RWPE2 (cell line): ENCODE measurements at places on chromosomes 7 and 10.

DNA sequence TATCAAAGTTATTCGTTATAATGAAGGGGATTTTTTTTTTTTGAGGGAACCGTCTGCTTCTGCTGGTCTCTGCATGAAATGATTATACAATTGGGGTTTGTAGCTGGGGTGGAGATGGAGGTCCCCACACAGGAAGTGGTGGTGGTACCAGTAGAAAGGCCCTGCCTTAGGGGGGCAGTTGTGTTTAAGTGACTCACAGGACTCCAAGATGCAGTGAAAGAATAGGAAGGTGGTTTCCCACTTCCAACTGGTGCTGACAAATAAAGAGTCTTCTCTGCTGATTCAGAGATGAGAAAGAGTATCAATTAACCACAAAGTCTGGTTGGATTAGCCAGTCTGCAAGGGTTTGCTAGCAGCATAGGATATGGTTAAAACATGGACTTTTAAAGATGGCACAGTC lies 376.0 kb downstream of the SORCS3 start:
- DNase-seq, result no peak

DNA sequence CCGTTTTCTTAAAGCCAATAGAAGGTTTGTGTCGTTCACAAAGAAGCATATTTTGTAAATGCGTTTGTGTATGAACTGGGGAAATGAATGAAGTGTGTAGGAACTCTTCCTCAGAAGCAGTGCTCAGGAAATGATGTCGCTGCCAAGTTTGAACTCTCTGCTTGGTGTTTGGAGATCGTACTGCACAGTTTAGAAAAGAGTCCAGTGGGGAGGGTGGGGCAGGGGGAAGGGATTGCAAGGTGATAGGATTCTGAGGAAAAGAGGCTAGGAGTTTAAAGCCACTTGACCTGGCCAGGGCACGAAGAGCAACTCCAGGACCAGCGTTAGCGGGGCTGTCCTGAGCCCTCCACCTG lies 122.2 kb downstream of the CUBN start:
- no peak for DNase-seq

GRCh38 chr7:143043391-143043790 lies 8.8 kb upstream of the OR6V1 start:
- DNase-seq, result no peak

DNA sequence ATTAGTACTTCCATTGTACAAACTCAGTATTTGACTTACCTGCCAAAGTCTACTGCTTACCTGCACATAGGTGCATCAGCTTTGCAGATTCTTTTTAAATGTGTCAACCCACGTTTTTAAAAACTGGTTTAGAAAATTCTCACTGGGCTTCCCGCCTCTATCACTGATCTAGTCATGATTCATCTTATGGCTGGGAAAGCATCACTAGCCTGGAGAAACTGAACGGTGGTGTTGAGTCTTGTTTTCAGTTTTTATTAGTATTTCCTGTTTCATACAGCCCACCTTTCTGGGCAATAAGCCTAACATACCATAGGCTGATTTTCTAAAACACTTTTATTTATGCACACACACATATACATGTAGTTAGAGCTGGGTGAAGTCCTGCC lies 19.7 kb downstream of the DOCK1 start:
- DNase-seq, result no peak

GRCh38 chr10:95277201-95277570 lies 13.6 kb downstream of the PDLIM1 start:
- DNase-seq, result no peak

- no peak for DNase-seq
These were observed 3.4 kb upstream of the PRKCQ start for GRCh38 chr10:6583447-6583846.

DNA sequence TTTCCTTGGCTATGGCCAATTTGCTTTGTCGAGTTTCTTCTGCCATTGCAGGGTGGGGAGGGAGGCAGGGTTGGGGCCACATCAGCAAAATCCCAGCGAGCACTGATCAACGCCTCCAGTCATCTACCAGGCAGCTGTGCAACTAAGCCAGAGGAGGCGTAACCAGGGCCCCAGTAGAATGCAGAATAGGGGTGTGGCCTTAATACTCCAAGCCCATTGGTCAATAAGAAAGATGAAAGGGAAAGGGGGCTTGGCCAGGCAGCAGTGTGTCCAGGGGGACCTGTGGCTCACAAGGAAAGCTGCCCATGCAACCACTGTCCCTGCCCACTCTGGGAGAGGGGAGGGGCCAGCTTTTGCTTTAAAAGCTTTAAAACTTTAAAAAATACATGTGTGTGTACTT lies 21.5 kb upstream of the GGCT start:
- DNase-seq, result no peak

DNA sequence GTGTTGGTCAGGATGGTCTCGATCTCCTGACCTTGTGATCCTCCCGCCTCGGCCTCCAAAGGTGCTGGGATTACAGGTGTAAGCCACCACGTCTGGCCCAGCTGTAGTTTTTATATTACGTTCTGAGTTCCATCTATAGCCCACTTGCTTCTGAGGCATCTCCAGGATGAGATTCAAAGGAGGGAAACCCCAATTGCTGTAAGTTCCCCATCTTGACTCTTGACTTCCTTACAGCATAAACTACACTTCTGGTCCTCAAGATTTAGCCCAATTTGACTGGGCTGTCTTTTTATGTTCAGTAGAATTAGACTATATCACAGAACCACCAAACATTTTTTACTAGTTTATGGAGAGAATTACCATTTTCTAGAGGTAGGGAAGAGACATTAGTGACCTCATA lies 44.3 kb downstream of the CCM2 start:
- no peak for DNase-seq

DNA sequence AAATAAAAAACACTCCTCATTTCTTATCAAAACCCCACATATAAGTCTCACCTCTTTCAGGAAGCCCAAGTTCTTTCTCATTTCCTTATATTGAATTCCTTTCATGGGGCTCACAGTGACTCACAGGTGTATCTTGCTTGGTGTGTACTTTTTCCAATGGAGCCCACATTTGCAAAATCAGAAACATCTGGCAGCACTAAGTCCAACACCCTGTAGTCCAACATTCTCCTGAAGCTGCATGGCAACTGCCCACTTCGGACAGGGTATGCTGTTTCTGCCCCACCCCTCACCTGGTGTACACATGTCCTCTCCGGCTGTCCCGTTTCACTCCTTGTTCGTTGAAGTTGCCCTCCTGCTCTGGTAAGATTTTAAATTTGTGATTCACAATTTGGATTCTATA lies 544.1 kb downstream of the SORCS3 start:
- no peak for DNase-seq

DNA sequence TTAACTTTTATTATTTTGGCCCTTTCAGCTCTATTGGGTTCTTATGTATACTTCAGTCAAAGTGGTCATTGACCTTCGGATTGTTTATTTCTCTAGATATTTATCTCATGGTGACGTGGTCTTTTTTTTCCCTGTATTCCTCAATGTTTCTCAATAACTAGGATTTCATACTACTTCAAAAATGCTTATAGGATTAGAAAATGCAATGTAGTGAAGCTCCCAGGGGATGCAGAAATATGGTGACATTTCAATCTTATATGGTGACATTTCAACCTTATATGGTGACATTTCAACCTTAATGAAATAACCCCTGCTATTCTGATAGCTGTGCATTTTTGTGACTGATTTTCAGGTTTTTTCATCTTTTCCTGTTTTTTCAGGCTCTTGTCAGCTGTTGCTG lies 51.4 kb downstream of the CHRM2 start:
- no peak for DNase-seq

- DNase-seq, result no peak
These were observed 618.9 kb upstream of the IGFBP3 start for GRCh38 chr7:46539892-46540483.

DNA sequence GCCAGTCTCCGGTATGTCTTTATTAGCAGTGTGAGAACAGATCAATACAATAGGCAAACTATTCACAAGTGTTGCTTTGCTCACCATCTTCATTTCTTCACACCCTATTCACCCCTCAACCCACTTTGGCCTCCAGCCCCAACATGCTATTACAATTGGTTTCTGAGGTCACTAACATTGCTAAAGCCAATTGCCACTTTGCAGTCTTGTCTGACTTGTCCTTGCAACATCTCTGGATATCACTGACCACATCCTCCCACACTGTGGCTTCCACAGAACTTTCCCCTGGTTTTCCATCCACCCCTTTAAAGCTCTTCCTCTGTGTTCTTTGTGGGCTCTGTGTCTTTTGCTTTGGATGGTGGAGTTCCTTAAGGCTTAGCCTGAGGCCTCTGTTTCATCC lies 5.2 kb upstream of the APBB1IP start:
- no peak for DNase-seq

GRCh38 chr7:89336121-89336520 lies 540.6 kb upstream of the TEX47 start:
- DNase-seq, result no peak

DNA sequence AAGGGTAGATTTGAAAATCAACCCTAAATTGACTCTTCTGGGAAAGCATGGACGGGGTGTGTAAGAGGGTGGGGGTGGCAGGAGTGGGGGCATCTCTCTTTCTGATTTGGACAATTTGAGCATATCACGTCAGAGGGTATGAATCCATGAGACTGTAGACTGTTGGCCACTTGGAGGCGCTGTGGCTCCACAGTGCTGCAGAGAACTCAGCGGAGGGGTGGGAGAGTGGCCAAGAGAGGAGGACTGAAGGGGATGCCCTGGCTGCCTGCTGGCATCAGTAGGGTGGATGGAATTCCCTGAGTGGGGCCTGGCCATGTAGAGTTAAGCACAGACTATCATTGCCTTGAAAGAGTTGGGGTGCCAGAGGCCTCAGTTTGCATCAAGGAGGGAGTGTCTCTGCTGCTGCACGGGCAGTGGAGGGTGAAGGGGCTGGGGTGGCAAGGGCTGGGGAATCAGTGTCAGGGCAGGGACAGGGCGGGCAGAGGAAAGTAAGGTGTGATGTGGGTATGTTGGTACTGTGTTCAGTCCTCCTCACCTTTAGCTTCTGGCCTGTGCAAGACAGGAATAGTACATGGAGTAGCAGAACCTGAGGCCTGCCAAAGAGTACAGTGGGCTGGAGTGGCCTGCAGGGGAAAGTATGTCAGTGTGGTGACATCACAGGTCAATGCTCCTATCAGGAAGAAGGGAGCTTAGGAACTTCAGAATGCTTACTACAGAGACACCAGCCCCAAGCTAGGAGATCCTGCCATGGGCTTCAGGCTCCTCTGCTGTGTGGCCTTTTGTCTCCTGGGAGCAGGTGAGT lies 133.5 kb upstream of the PRSS58 start:
- DNase-seq, result no peak

DNA sequence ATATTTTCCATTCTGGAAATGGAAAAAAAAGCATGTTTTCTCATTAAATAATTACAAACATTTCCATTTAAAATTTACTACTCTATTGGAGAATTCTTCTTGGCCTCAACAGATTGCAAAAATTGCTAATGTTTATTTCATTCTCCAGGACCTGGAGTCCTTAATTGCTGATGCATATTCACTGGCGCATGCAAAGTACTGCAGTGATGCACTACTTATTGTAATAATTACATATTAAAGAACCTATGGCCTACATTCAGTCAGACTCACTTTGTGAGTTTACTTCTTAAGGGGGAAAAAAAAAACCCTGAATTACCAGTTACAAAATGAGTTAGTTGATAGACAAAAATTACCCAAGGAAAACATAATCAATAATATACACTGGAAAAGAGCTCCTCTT lies 391.0 kb upstream of the LRRTM3 start:
- no peak for DNase-seq

DNA sequence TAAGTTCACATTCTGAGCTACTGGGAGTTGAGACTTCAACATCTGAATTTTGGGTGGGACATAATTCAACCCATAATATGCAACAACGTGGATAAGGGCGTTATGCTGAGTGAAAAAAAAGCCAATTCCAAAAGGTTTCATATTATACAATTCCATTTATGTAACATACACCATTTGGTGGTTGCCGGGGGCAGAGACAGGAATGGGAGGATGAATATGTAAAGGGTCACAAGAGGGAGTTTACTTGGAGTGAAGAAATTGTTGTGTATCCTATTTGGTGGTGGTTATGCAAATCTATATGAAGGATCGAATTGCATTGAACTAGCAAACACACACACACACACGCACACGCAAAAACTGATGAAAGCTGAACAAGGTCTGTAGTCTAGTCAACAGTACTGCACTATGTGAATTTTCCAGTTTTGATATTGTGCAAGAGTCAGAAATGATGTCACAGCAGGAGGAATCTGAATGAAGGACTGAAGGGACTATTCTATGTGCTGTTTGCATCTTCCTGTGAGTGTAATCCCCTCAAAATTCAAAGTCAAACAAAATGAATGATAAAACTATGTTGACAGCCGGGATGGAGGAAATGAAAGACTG lies 249.2 kb upstream of the HABP2 start:
- no peak for DNase-seq

DNA sequence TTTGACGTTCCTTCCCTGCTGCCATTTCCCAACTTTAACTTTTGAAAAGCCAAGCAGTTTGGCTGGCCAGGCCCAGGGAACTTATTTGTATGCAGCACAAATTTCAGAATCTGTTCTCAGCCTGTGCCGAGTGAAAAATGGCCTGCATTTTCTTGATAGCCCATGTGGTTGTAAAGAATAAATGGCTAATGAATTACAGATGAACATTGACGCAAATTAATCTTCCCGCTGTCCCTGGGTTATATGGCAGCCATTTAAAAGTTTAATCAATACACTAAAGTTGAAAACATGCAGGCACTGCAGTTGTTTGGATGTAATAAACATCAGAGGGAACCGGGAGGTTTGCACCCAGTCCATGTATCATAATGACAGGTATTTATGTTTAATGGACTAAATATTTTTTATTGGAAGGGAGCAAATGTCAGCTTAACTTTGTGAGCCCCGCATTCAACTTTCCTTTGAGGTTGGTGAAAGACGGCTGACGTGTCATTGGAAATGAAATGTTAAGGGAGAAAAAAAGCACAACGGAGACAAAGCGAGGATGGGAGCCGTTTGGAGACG lies 1092.4 kb downstream of the LRMDA start:
- DNase-seq, result no peak

DNA sequence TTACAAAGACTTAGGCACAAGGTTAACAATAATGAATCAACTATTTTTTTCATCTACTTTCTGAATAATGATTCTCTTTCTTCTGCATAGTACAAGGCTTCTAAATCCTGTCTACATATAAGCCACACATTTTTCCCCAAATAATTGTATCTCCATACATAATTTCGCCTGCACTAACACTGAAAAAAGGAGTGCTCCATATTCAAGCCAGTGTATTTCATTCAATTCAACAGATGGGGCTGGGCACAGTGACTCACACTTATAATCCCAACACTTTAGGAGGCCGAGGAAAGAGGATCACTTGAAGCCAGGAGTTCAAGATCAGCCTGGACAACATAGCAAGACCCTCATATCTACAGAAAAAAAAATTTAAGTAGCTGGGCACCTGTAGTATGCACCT lies 86.0 kb upstream of the ZNF800 start:
- DNase-seq, result no peak

GRCh38 chr7:20532890-20533289 lies 82.6 kb upstream of the ABCB5 start:
- DNase-seq, result no peak

GRCh38 chr7:135386776-135387175 lies 123.1 kb downstream of the CNOT4 start:
- no peak for DNase-seq
